MV-4-11 (cell line): ENCODE measurements at places on chromosomes 7 and 10.

DNA sequence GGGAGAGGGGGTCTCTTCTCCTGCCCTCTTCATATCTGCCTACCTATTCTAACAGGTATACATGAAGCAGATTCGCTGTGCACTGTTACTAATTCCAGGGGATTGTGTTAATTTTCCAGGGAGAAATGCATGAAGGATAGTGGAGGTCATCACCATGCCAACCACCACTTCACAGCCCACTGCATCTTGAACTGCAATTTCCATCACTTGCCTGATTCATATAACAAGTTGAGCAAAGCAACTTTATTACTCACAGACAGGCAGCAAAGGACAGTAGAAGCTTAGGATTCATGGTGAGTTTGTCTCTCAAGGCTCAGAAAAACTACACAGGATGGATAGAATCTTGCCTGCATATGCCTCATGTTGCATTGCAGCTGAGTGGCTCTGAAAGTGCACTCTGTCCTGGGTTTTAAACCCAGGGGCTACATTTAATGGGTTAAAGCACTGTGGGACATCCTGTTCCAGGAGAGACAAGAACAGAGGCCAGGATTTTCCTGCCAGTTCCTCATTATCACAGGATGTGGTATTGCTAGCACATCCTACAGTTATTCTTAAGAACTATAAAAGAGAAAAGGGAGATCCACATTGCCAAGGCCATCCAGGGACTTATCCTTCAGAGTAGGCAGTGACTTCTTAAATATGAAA, 136.9 kb upstream of the PRSS1 start:
- DNase-seq, result no peak

DNA sequence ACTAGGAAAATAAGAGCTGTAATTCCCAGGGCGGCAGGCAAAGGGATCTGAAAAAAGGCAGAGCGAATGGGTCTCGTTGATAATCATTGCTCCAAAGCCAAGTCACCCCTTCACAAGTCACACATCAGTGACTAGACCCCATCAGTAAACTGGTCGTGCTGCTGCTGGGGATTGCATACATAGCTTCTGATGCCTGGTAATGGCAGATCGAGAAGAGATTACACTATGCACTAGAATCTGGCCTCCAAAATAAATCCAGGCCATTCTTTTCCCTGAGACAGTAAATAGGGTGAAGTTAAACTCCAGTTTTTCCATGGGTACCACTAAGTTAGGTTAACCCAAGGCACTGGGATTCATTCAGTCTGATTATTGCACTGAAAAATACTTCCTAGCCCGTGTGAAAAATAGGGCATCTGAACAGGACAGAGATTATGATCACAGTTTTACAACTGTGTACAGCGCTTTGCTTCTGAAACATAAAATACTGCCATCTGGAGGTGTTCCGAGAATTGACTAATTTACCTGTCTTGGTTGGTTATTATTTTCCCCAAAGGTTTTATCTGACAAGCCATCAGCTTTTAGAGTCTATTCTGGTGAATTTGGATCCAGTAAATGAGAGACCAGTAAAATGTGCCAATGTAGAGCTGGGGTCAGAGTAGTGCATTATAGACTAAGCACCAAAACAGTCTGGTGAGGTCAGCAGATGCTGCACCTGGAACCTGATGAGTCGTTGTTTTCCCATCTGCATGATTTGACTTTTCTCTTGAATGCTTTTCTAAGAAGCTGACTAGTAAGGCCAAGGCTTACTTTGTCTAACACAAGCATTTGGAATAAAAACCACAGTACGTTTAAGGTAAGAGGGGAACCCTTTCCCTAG, 82.9 kb upstream of the AFAP1L2 start:
- DNase-seq, result no peak

DNA sequence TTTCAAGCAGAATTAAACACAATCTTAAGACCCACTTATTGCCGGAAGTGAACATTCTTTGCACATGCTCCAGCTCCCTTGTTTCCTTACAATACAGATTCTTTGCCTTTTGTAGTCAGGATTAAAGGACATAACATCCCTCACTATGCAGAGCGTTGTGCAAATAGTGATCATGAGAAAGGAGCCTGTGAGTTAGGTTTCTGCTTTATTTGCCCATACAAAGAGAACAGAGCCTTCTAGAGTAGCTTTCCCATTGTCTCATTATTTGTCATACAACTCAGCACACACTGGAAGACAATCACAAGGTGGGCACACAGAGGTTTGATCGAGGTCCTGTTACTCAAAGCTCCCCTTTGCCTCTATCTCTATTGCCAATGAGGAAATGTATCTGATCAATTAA, 48.2 kb upstream of the WDR11 start:
- no peak for DNase-seq

DNA sequence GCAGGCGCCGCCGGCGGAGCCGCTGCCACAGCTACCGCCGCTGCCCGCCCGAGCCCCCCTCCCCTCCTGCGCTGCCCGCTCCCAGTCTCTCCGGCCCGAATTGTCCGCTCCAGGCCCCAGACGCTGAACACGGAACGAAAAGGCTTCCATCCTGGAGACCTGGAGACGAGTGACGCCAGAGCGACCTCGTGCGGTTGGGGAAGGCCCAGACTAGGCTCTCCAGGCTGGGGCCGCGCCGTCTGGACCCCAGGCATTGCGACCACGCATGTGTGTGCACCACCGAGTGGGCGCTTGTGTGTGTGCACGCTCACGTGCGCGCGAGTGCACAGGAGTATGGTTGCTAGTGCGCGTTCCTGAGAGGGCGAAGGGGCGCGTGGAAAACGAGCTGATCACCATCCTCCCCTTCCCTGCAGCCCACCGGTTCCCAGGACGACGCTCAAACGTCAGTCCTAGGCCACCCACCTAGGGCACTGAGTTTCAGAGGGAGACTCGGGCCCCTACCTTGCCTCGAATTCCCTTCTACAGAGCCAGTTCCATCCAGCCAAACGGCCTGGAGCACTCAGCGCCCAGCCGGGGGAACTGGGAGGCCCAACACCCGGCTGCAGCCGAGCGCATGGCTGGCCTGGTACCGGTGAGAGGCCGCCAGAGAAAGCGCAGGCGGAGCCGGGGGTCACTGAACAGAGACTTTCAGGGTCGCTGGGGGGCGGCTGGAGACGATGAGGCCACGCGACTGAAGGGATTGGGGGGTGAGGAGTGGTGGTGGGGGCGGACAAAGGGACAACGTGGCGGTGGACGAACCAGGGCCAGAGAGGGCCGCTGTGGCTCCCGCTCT, 11.6 kb downstream of the LBX1 start:
- no peak for DNase-seq

DNA sequence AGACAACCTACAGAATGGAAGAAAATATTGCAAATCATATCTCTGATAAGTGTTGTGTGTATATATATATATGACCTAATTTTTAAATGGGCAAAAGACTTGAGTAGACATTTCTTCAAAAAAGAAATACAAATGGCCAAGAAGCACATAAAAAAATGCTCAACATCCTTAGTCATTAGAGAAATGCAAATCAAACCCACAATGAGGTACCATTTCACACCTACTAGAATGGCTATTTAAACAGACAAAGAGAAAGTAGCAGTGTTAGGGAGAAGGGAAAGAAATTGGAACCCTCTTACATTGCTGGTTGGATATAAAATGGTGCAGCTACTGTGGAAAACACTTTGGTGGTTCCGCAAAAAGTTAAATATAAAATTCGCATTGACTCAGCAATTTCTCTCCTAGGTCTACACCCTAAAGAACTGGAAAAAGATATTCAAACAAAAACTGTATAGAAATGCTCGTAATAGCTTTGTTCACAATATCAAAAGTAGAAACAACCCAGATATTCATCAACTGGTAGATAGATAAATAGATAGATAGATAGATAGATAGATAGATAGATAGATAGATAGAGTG, 16.3 kb downstream of the ACSL5 start:
- DNase-seq, result no peak

- DNase-seq, result no peak
These were observed 35.0 kb downstream of the SRI start for GRCh38 chr7:88184848-88185304.

DNA sequence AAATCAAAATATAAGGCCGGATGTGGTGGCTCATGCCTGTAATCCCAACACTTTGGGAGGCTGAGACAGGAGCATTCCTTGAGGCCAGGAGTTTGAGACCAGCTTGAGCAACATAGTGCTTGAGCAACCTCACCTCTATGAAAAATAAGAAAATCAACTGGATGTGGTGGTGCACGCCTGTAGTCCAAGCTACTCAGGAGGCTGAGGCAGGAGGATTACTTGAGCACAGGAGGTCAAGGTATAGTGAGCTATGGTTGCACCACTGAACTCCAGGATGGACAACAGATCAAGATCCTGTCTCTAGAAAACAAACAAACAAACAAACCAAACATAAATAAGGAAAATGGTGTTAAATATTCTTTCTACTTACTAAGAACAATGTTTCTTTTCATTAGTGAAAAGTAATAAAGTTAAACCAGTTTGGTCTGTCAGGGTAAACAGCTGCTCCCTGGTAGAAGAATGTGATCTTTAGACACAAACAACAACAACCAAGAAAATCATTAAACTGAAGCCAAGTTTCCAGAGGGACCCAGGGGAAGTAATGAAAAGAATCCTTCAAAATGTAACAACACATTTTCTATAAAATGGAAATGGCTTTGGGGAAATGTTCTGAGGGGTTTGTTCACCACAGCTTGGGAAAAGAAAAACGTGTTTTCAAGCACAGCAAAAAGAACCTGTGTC, 17.5 kb upstream of the BAG3 start:
- no peak for DNase-seq

DNA sequence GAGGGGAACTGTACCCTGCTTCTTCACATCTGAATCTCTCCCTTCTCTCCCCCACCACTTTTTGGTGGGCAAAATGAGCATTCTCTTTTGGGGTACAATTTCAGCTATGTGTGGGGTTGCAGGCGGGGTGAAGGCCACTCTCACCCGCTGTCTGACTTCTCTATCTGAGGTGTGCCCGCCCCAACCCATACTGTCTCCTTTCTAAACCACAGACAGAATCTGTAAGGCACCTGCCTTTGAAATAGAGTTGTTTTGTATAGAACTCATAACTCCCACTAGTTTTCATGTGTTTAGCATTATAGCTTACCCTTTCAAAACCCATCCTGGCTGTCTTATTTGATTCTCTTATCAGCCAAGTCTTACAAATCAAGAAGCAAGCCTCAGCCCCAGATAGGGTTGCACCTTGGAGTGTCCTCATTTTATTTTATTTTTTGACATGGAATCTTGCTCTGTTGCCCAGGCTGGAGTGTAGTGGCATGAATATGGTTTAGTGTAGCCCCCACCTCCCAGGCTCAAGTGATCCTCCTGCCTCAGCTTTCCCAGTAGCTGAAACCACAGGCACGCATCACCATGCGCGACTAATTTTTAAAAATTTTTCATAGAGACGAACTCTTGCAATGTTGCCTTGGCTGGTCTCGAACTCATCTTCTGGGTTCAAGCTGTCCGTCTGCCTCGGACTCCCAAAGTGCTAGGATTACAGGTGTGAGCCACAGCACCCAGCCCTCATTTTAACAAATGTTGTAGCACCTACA, 11.9 kb downstream of the TSPAN14 start:
- no peak for DNase-seq

DNA sequence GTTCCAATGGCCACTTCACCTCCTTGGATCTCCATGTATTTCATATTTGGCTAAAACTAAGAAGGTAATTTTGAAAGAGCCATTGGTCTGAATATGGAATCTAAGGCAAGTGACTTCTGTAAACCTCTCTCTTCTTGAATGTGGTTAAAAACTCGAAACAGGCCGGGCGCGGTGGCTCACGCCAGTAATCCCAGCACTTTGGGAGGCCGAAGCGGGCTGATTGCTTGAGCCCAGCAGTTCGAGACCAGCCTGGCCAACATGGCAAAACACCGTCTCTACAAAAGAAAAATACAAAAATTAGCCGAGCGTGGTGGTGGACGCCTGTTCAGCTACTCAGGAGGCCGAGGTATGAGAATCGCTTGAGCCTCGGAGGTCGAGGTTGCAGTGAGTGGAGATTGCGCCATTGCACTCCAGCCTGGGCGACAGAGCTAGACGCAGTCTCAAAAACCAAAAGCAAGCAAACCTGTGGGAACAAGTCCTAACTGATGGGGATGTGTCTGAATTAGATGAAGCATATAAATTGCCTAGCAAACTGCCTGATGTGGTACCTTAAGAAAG, 2.2 kb downstream of the LANCL2 start:
- DNase-seq, result no peak

DNA sequence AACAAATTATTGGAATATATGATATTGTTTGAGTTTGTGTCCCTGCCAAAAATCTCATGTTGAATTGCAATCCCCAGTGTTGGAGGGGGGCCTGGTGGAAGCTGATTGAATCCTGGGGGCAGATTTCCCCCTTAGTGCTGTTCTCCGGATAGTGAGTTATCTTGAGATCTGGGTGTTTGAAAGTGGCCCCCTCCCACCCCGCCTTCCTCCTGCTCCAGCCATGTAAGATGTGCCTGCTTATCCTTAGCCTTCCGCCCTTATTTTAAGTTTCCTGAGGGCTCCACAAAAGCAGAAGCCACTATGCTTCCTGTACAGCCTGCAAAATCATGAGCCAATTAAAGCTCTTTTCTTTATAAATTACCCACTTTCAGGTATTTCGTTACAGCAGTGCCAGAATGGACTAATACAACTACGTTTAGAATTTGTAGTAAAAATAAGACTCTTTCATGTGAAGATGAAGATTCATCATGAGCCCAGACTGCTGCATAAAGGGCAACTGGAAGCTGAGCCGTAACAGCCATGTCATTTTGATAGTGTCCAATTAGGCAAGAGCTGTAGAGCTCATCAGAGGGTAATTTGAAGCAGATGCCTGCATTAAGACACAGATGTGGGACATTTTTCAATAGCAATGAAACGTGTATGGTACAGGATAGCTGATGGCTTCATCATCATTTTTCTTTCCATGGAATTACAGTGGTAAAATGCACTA, 1007.2 kb downstream of the REEP3 start:
- DNase-seq, result no peak

DNA sequence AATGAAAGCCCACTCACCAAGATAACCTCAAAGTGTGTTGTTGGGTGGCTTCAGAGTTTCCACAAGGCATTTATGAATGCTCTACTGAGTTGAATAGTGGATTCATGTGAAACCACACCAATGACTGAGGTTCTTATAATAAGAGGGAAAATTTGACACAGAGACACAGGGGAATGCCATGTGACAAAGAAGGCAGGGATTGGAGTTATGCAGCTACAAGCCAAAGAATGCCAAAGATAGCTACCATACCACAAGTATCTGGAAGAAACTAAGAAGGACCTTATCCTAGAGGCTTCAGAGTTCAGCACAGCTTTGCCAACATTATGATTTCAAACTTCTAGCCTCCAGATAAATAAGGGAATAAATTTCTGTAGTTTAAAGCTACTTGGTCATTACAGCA, 68.0 kb upstream of the PCDH15 start:
- DNase-seq, result no peak

DNA sequence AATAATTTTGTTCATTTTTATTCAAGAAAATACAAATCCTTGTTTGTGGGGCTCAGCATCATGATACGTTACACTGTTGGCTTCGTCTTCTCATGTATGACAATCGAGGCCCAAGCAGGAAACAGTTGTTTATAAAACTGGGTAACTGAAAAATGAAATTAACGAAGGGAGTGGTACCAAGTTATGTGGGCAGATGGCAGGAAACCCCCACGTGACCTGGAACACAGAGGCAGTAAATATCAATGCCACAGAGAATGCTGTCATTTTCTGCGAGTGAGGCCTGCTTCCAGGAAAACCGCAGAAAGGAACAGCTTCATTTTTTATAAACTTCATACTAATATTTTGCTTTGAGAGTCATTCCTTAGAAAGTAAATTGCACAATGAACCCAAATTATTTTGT, 201.0 kb upstream of the ADARB2 start:
- DNase-seq, result peak; percentile 89

- no peak for DNase-seq
These were observed 1084.1 kb upstream of the PHF14 start for GRCh38 chr7:9889554-9889953.
